ENCODE measurements at places on chromosomes 11 and 22.

DNA sequence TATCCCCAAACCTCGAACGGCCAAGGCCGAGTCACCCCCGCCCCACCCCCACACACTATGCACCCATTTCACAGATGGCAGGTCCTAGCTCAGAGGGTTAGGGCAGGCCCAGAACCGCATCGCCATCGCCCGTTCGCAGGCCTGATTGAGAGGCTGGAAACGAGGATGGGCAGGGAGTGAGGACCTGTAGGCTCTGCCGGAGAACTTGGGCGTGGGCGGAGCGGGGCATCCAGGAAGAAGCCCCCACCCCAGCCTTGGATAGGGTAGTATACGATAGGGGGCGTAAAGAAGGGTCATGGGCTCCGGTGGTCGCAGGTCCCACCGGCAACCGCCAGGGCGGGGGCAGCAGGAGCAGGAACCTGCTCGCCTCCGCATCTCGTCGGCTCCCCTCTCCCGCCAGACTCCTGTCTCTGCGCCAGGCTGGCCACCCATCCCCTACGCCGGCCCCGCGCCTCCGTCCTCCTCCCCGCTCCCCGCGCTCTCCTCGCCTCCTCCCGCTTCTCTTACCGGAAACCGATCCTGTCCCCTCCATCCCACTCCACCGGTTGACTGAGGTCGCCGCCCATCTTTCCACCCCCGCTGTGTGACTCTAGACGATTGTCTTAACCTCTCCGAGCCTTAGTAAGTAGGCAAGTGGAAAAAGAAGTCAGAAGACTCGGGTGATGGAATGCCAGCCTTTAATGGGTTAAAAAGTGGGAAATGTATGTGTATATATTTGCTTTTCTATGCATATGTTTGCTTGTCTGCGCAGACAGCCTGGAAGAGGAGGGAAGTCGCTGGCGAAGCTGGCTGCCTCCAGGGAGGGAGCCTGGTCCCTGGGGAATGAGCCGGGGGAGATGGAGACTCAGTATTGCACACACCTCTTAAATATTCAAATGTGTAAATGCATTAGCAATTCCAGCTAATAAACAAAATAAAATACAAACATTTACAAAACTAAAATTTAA, 52.8 kb downstream of the CYTH4 start:
- no peak for DNase-seq

DNA sequence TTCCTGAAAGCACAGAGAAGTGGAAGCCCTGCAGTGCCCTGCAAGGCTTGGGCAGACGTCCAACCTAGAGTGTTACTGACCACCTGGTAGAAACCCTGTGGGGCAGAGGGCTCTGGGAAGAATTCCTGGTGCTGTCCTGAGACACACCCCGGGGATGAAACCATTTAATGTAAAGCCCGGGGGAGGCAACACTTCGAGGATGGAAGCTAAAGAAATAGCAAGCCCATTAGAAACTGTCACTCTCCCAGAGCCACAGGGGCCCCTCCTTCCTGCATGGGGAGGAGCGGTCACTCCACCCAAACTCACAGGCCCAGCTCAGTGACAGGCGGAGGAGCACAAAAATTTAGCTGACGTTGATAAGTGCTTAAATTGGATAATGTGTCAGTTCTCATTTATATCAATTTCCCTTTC, 57.6 kb downstream of the NRXN2 start:
- DNase-seq, result no peak

GRCh38 chr22:29854432-29854831, 16.4 kb upstream of the ASCC2 start:
- no peak for DNase-seq

GRCh38 chr11:129813231-129813791, 2.3 kb upstream of the TMEM45B start:
- DNase-seq, result no peak

DNA sequence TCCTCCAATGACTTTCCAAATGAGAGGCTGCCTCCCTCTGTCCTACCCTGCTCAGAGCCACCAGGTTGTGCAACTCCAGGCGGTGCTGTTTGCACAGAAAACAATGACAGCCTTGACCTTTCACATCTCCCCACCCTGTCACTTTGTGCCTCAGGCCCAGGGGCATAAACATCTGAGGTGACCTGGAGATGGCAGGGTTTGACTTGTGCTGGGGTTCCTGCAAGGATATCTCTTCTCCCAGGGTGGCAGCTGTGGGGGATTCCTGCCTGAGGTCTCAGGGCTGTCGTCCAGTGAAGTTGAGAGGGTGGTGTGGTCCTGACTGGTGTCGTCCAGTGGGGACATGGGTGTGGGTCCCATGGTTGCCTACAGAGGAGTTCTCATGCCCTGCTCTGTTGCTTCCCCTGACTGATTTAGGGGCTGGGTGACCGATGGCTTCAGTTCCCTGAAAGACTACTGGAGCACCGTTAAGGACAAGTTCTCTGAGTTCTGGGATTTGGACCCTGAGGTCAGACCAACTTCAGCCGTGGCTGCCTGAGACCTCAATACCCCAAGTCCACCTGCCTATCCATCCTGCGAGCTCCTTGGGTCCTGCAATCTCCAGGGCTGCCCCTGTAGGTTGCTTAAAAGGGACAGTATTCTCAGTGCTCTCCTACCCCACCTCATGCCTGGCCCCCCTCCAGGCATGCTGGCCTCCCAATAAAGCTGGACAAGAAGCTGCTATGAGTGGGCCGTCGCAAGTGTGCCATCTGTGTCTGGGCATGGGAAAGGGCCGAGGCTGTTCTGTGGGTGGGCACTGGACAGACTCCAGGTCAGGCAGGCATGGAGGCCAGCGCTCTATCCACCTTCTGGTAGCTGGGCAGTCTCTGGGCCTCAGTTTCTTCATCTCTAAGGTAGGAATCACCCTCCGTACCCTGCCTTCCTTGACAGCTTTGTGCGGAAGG, 2.9 kb downstream of the APOC3 start:
- no peak for DNase-seq

GRCh38 chr11:113488931-113489351, 13.7 kb upstream of the DRD2 start:
- no peak for DNase-seq

GRCh38 chr11:124978316-124978715, 24.3 kb downstream of the CCDC15 start:
- no peak for DNase-seq

- DNase-seq, result no peak
Measured at GRCh38 chr11:112509300-112509699, 248.6 kb upstream of the PLET1 start.

DNA sequence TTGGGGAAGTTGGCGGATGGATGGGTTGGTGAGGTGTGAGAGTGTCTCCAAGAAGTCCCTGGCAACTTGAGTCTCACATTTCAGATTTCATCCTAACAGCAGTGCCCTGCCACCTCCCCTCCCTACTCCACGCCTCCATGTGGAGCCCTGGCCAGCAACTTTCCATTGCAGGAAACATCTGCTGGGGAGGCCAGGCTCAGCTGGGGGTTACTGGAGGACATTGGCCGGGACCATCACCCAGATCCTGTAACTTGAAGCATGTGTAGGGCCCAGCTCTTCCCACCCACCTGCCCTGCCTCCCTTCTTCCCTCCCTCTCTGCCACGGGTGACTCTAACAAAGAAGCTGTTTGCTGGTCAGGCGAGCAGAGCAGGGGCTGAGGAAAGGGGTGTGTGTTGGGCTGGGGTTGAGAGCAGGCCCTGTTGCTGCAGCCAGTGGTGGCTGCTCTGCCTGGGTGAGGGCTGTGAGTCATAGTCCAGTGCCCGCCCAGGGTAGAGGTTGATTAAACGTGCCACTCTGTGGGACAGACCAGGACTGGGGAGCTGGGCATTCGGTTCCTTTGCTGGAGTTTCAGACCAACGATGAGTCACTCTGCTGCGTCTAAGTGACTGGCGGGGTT, 64.0 kb downstream of the SCN3B start:
- DNase-seq, result no peak

GRCh38 chr22:39574779-39575551, 4.4 kb downstream of the CACNA1I start:
- no peak for DNase-seq

GRCh38 chr11:15493921-15494620, 379.3 kb downstream of the INSC start:
- no peak for DNase-seq

GRCh38 chr22:40179526-40179925, 1.8 kb downstream of the TNRC6B start:
- no peak for DNase-seq

DNA sequence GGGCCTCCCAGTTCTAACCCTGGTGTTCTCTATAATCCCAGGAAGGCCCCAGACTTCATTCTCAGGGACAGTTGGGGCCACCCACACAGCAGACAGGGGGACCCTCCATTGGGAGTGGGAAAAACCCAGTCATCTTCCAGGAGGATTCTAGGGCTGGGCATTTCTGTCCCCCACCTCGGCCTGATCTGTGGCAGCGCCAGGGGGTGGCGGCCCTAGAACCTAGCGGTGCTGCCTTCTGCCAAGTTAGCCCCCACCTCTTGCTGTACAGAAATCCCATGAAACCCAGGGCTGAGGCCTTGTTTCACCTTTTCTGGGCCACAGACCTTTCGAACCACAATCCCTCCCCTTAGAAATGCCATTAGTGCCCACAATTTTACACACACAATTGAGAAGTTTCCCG, 9.6 kb downstream of the CHST1 start:
- DNase-seq, result no peak

DNA sequence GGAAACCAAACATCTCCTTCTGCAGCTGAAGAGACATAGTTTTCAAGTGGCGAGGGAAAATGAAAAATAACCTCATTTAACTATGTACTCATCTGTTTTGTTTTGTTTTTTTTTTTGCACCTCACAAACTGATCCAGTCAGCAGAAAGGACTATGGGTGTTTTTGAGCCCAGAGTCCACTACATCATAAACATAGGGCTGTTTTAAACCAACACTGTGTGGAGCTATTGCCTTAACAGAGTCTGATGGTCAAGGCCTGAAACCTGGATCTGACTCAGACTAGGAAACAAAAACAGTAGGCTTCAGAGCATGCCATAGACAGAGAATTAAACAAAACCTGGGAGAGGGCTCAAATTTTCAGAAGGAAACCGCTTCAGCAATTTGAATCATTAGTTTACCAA, 99.3 kb upstream of the FSHB start:
- no peak for DNase-seq

DNA sequence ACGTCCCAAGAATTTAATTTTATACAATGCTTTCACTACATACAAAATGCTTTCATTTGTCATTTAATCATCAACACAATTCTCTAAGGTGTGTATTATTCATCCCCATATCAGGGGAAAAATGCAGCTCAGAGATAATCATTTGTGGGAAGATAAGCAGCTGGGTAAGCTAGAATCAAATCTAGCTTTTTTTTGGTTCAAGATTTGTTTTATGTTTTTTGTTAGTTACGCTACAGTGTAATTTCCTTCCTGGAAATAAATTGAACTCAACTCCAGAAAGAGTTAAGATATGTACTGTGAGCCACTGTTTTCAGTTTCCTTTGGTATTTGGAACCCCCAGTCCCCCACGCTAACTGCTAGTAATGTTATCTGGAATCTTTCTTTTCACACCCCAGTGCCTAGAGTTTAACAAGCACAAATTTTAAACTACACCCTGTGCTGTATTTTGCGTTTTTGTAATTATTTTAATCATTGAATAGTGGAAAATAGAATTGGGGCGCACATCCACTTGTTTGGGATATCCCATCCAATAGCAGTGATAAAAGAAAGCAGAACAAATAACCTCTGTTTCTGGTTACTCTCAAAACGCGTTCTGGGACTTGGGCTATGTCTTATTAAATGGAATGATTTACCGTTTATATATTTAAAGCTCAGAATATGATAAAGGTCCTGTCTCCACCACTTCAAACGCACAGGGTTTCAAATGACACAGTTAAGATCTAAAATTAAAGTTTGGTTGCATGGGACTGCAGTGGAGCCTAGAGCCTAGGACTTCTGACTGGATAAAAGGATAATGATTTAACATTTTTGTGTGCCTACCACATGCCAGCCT, 2.1 kb upstream of the HSPA8 start:
- DNase-seq, result no peak

GRCh38 chr11:44949160-44950030, 1.3 kb downstream of the TP53I11 start:
- no peak for DNase-seq

DNA sequence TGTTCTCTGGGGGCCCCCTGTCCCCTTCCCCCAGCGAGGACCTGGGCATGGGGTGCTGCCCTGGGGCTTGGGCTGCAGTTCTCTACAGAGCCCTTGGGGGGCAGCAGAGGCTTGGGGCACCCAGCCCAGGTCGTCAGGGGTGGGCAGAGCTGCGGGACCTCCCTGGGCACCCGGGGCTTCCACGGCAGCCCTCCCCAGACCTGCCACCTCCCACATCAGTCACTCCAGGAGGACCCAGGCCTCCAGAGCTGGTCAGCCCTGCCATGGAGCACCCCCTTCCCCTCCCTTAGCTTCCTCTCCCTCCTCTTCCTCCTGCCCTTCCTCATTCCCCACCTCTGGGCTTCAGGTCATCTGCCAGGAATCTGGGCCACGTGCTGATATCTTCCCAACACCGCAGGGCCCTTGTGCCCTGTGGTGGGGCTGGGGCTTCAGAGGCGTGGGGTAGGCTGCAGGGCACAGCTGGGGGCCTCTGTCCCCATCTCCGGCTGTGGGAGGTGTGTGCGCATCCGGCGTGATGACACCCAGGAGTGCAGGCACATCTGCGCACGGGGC, 5.8 kb downstream of the TSPAN4 start:
- peak; percentile 27 for DNase-seq

GRCh38 chr22:38437416-38437815, 17.6 kb downstream of the KCNJ4 start:
- DNase-seq, result no peak

GRCh38 chr11:535210-535518, 212 bp downstream of the HRAS start:
- no peak for DNase-seq

- DNase-seq, result no peak
Measured at GRCh38 chr11:125519256-125519655, 23.2 kb upstream of the FEZ1 start.

- no peak for DNase-seq
Measured at GRCh38 chr11:128518493-128519207, 68.7 kb downstream of the ETS1 start.

- no peak for DNase-seq
Measured at GRCh38 chr11:1508986-1509385, 22.4 kb upstream of the MOB2 start.

GRCh38 chr22:30829901-30830550, 135.4 kb downstream of the OSBP2 start:
- DNase-seq, result no peak

DNA sequence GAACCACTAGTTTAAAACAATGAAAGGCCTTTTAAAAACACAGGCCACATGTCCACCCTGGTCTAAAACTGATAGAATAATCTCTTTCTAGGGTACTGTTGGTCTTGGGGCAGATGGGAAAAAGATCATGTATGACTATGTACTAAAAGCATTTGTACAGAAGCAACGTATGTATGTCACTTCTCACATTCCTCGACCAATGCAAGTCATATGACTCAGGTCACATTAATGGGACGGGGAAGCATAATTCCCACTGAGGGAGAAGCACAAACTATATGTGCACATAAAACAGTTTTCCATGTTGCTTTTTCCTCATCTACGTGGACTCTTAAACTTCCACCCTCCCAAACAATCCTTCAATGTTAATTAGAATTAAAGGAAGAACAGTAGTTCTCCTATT, 32.2 kb upstream of the GAB2 start:
- no peak for DNase-seq

All from stimulated activated CD4-positive, alpha-beta T cell treated with anti-CD3 and anti-CD28 coated beads, Interleukin-1b, Interleukin-23, amount 100 ng/mL, for 1 hour (primary cell).